Mesenteric fat pad (tissue), 1 donor: ENCODE measurements at places on chromosomes 1 and 21.

DNA sequence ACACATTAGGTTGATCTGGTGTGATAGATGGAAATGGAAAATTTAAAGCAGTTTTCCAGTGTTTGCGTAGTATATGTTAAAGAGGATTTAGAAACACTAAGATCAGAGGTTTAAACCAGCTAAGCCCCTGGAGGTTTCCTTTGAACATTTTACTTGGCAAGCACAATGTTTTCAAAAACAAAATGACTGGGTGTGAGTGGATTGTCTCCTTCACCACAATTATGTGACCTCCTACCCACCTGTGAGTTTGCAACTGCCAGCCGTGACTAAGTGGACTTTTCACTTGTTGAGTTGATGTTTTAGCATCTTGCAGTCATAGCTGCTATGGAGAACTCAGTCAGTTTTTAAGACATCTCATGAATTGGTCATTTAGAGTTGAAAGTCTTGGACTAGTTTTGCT is 4.7 kb downstream of the CCDC190 start:
- DNase-seq: no peak

DNA sequence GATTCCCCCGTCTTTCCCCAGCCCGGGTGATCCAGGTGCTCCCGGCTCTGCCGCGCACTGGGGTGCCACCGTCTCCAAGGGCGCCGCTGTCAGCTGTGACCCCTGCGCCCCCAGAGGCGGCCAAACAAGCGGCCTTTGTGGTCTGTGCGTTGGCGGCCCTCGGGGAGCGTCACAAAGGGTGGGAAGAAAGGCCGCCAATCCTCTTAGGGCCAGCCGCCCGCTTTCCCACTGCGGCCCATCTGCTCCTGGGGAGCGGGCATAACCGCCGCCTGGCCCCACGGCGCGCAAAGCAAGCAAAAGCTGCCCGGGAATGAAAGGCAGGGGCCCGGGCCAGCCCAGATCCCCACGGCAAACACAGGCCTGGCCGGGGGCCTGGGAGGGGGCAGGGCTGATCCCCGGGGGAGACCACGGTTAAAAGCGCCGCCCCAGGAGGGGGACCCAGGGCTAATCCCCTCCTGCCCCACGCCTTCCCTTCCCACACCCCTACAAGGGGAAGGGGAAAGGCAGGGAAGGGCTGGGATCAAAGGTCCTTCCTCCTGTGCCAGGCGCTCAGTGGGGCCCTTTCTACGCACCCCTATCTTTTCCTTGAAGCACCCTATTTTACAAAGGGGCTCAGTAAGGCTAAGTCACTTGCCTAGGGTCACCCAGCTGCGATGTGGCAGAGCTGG is 24.0 kb downstream of the C1QB start:
- no peak for DNase-seq

DNA sequence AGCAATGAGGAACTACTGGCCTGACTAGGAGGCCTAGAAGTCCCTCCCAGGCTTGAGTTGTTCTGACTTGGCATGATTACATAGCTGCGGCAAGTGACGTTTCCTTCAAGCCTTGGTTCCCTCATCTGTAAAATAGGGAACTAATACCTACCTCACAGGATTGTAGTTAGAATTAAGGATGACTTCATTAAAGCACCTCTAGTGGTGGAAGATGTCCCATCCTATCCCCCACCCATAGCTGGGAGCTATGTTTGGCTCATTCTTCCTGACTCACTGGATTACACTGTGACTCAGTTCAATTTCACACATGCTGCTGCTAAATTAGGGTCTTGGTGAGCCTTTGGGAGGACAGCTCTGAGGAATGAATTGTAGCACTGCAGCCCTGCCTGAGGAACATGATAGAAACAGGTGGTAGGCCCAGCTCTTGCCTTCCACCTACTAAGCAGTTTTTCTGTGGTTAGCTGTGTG is 6.0 kb upstream of the SHISA4 start:
- DNase-seq: no peak

- no peak for DNase-seq
These were observed 535.8 kb upstream of the DAB1 start for GRCh38 chr1:57959531-57960241.

GRCh38 chr1:113662101-113662500 is 97.2 kb downstream of the PHTF1 start:
- no peak for DNase-seq

GRCh38 chr1:1322418-1322817 is 2.0 kb downstream of the INTS11 start:
- no peak for DNase-seq

DNA sequence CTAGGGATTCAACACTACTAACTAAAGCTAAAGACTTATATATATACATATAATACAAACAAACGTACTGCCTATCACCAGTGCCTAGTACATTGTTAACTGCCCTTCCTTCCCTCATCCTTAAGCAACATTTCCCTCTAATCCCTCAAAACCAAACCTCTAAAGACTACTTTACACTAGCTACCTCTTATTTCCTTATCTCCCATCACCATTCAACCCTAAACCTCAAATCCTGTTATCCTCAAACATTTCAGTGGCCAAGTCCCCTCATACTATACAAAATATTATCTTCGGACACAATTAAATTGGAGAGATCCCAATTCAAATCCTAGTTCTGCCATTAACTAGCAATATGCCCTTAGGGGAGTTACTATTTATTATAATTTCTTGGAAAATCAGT is 3.7 kb downstream of the SCAF4 start:
- no peak for DNase-seq

GRCh38 chr1:181137217-181137743 is 48.8 kb downstream of the IER5 start:
- no peak for DNase-seq

DNA sequence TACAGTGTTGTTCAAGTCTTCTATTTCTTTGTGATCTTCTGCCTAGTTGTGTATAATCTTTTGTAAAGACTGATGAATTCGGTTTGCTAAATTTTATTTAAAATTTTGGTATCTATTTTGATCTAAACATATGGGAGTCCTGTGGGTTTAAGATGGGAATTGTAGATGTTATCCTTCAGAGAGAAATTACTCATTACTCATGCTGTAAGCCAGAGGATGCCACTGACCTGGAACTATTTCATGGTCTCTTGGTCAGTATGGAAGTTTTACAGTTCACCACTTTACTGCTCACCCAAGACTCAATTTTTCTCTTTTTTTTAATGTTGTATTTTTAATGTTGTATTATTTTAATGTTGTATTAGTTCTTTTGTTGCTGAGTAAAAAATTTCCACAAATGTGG is 138.6 kb upstream of the B3GALT2 start:
- no peak for DNase-seq

DNA sequence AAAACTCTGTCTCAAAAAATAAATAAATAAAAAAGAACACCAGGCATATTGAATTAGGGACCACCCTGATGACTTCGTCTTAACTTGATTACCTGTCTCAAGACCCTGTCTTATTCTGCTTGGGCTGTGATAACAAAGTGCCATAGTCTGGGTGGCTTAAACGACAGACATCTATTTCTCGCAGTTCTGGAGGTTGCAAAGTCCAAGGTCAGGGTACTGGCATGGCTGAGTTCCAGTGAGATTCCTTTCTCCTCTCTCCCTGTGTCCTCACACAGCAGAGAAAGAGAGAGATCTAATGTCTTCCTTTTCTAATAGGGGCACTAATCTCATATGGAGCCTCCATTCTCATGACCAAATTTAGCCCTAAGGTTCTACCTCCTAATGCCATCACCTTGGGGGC is 145.6 kb downstream of the HUNK start:
- DNase-seq: no peak

- DNase-seq: no peak
These were observed 56.1 kb downstream of the NDUFS5 start for GRCh38 chr1:39082010-39082799.

- DNase-seq: peak; percentile 71
These were observed 27.1 kb downstream of the FTCD start for GRCh38 chr21:46128106-46128932.
